ENCODE measurements at places on chromosomes 5 and 9.

GRCh38 chr5:115702025-115702424 is 76.2 kb upstream of the TMED7 start:
- DNase-seq: no peak

GRCh38 chr5:533243-533954 is 9.2 kb upstream of the SLC9A3 start:
- DNase-seq: no peak

DNA sequence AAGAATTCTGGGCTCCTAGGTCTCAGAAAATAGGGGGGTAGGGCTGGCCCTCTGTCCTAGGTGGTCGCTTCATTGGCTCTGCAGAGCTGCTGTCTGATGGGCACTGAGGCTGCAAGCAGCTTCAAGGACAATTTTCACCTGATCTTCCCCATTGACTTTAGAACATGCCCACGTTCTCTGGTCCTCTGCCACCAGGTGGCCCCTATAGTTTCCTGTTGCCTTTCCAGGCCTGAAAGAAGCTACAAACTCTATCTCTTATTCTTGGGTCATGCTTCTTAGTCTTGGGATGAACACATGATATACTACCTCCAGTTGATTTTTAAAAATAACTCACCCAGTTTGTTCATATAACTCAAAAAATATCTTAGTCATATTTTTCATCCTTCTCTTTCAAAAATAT is 26.3 kb downstream of the SPZ1 start:
- DNase-seq: no peak

DNA sequence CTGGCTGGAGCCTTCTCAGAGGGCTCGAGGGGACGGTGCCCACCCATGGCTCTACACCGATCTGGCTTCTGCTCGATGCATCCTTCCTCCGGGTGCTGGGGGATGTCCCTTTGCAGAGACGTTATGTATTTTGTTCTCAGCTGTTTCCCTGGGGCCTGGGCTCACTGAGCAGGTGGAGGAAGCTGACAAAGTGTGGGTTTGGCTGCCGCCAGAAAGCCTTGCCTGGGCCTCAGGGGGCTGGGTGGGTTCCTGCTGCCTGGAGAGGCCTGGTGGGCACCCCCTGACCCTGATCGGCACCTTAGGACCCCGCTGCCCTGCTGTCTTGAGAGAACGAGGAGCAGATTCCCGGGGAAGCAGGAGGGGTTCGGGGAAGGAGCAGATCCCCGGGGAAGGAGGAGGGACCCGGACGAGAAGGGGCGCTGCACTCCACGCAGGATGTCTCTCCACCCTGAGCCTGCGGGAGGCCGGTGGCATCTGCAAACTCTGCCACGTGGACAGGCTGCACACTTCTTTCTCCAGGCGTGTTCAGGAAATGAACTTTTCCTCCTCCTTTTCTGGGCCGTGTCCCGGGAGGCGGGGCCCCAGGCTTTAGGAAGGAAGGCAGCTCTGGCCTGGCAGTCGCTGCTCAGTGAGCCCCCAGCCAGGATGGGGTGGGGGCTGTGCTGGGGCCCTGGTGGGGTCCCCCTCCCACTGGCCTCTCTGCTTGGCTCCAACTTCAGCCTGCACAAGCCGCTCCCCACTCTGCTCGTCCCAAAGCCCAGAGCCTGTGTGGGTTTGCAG is 148.9 kb downstream of the RXRA start:
- DNase-seq: no peak

GRCh38 chr9:91949392-91949945 is 559 bp downstream of the ROR2 start:
- DNase-seq: no peak

- DNase-seq: no peak
Observed at GRCh38 chr5:140039561-140039960, 3.5 kb downstream of the NRG2 start.

GRCh38 chr5:118923295-118924005 is 64.9 kb downstream of the DTWD2 start:
- no peak for DNase-seq

DNA sequence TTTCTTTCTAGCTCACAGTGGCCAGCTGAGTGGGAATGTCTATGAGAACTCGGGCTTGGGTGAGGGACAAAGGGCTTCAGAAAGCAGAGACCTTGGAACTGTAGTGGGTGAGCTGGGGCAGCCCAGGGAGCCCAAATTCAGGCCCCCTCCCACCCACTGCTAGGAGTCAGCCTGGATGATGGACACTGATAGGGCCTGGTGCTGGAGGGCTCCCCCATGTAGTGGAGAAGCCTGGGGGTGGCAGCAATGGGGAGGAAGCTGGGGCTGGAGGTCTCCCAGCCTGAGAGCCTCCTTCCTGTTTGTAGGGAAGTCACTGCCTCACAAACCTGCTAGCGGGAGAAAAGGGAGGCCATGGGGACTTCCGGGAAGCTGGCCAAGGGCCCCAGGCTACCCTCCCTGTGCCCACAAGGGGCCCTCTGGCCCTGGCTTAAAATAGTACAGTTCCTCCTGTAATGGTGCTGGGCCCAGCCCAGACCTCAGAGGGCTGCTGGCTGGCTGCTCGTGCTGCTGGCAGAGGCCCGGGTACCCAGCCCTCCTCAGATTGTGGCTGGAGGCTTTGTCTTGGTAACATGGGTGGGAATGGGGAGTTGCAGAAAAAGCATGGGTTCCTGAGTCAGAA is 6.3 kb upstream of the NR5A1 start:
- no peak for DNase-seq

DNA sequence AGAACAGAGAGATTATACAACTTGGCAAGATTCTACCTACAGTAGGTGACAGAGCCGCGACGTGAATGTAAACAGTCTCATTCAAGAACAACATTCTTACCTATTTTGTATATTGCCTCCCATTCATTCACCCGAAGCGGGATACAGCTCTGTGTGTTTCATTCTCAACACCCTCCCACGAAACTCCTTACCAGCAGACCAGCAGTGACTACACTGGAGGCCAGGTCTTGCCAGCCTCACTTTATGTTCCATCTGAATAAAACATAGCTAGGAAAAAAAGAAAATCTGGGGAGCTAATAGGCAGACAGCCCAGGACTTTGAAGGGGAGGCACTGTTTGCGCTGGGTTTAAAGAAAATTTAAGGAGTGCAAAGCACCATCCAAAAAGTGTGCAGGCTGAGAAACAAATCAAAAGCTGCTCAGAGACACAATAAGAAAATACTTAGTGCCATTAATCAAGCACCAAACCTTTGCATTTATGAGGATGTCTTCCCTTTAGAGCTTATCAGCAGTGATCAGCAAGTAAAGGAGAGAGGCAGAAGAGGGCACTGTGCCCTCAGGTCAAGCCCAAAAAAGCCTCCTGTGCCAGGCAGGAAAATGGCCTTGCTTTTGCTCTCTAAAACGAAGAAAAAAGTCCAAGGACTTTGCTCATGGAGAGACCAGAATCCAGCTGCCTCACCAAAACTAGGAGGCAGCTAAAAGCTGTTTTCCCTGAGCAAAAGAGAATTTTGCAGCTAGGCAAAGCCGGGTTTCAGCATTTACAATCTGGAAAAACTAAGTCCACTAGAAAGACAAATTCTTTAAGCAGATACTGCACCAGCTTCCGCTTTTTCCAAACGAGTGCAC is 295.1 kb downstream of the BNC2 start:
- no peak for DNase-seq

DNA sequence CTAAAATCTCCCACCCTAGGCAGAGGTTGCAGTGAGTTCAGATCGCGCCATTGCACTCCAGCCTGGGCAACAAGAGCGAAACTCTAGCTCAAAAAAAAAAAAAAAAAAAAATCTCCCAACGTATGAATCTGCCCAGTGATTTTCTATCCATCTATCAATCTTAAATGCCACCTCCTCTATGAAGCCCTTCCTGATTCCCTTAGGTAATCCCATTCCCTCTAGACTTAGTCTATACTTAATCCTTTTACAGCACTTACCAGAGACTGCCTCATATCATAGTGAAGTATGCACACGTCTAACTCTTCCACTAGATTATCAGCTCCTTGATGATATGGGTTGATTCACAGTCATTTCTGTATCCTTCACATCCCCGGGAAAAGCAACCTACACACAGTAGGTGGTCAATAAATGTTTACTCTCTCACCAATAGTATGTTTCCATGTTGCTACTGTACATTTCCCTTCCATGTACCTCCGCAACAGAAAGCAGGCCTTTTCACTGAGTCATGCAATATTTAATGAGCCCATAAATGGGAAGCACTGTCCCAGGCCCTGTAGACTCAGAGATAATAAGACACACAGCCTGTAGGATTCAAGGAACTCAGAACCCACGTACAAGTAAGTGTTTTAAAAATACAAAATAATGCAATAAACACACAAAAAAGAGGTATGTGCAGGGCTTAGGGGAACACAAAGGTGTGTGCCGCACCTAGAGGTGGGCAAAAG is 1.2 kb downstream of the DROSHA start:
- no peak for DNase-seq

DNA sequence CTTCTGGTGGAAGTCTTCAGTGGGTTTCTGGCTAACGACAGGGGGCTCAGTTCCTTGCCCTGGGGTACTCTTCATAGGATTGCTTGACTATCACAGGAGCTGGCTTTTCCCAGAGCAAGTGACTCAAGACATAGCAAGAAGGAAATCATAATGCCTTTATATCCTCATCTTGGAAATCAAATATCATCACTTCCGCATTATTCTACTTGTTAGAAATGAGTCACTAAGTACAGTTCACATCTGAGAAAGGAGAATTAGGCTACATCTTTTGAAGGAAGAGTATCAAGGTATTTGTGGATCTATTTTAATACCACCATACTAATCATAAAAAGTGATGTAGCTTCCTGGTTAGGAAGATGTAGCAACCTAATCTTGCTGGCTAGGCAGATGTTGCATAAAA is 148.2 kb upstream of the RAI14 start:
- no peak for DNase-seq

DNA sequence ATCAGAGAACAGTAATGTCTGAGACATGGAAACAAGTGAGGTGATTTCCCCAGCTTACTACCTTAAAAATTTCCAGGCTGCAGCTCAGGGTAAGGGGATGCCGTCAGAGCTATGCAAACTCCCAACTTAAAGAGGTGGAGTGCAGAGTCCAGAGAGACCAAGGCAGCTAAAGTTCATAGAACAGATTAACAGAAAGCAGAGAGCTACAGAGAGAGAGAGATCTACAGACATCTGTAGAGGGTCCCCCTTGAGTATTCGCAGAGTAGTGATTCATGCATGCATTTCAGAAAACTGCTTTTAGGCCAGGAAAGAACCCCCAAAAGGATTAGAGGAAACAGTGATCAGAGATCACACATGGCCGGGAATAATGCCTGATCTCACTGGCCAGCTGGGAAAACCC is 306.2 kb upstream of the PUM3 start:
- no peak for DNase-seq

GRCh38 chr5:65760504-65761275 is 38.7 kb downstream of the NLN start:
- no peak for DNase-seq

DNA sequence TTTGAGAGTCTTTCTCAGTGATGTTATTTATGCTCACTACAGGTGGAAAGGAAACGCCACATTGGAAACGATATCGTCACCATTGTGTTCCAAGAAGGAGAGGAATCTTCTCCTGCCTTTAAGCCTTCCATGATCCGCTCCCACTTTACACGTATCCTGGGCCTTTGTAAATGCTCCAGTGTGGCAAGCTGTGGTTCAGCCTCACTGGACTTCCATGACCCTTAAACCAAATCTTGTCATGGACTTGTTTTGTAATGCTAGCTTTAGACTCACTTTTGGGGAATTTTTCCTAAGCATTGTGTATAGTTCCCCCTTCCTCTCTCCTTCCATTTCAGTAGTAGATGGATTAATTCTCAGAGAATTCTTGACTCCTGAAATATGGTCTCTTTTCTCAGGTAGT is 60.9 kb upstream of the SLC2A8 start:
- no peak for DNase-seq

DNA sequence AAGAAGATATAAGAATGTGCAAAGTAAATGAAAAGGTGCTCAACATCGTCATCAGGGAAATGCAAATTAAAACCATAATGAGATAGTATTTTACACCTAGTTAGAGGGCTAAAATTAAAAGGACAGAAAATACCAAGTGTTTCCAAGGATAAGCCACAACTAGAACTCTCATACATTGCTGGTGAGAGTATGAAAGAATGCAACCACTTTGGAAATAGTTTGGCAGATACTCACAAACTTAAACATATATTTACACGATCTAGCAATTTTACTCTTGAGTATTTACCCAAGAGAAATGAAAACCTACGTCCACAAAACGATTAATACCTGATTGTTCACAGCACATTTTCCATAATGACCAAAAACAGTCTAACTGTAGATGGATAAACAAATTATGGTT is 51.5 kb downstream of the AOPEP start:
- no peak for DNase-seq

DNA sequence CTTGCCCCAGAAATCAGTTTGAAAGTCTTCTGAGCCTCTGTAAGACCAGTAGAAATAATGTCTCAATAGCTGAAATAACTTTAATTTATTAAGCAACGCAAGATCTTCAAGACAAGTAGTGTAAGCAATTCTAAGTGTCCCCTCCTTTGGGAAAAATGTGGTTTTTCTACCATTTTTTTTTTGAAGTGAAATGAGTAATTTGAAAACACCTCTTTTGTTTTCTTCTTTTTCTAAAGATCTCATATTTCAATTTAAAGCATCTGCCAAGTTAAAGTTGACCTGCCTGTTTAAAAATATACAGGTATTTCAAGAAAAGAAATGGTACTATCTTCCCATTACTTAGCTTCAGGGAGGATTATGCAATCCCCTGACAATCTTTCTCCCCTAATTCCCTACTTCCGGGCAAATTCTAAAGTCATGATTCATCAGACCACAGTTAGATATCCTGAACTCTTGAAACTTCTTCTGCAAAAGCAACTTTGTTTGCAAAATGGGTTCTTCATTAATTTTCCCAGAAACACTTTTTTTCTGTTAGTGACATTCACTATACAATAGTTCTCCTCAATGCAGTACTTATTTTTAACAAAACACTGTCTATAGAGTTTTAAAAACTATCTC is 7.8 kb upstream of the ANXA1 start:
- DNase-seq: no peak

DNA sequence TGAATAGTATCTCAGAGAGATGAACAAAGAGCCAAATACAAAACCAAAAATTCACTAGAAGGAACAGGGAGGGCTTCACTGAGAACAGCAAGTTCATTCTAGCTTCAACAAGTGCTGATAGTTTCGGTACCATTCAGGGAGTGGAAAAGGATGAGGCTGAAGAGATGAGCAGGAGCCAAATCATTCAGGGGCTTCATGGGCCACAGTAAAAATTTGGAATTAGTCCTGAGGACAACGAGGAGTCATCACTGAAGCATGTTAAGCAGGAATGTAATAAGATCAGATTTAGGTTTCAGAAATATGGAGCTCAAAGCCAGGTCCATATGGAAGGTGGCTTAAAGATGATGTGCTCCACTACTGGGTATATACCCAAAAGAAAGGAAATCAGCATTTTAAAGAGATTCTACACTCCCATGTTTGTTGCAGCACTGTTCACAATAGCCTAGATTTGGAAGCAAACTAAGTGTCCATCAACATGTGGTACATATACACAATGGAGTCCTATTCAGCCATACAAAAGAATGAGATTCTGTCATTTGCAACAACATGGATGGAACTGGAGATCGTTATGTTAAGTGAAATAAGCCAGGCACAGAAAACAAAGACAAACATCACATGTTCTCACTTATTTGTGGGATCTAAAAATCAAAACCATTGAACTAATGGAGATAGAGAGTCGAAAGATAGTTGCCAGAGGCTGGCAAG is 36.2 kb downstream of the SPOCK1 start:
- no peak for DNase-seq
